Liver (tissue), 10 donors: ENCODE measurements at places on chromosomes 4 and X.

DNA sequence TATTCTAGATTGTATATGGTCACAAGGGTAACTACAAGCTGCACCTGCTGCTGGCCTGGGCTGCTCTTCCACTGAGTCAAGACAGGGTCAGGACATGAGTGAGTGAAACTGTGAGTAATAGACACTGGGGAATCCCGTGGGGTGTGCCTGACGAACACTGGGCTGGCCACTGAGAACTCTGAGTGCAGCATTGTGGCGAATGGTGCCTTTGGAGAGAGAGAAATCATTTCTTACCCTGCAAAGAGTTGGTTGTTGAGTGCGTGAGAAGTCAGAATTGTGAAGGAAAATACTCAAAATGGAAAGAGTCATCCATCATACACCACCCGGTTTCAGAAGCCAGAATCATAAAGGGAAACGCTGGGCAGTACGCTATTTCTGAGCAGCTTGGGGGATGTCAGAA, 43.1 kb upstream of the LSM6 start:
- no peak for DNase-seq

- no peak for DNase-seq
These were observed 1402.4 kb downstream of the FAM133A start for GRCh38 chrX:95076449-95076848.

DNA sequence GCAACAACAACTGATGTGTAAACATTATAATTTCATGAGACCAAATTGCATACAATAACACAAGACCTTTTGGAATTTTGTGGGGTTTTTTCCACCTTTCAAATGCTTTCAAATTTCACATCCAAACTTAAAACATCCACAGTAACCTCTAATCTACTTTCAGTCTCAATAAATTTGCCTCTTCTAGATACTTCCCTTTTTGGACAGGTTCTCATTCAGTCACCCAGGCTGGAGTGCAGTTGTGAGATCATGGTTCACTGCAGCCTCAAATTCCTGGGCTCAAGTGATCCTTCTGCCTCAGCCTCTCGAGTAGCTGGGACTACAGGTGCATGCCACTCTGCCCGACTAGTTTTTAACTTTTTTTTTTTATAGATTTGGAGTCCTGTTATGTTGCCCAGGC, 556.6 kb downstream of the NLGN4X start:
- DNase-seq = no peak

GRCh38 chr4:101292901-101293300, 54.4 kb downstream of the PPP3CA start:
- no peak for DNase-seq

- DNase-seq = no peak
These were observed 60.6 kb downstream of the CHRDL1 start for GRCh38 chrX:110734894-110735541.

DNA sequence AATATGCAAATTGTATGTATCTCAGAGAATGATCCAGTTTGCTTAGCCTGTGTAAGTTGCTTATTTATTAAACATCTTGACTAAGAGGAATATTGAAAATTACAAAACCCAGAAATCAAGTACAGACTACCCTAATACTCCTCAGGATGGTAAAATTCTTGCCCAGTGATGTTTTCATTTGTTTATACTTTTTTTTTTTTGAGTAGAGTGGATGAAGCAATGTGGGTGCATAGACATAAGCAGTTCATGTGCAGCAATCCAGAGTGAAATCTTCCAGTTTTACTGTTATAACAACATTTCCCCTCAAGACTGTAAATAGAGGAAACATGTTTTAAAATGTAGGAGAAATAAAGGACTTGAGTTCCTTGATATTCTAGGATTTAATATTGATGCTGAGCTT, 4.7 kb downstream of the GLRB start:
- DNase-seq = no peak

DNA sequence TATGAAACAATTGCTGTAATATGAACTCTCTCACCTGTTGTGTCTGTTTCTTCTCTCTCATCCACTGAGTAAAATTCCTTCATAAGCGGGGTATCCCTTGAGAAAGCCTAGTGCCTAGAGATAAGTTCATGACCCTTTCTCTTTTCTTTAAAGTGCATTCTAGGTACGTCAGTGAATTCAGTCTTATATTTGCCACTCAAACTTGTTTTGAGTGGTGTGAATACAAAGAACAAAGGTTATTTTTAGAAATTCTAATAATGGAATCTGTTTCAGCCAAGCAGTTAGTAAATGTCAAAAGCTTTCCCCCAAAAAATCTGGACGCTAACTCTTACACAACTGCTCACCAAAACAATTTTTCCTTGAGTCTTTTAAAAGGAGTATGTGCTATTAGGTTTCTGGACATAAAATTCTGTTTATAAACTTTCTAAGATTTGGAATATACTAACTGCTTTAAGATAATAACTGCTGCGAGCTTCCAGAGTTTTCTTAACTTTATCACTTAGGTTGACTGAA, 112.0 kb downstream of the VEGFC start:
- no peak for DNase-seq
